Mesothelial cell of epicardium (in vitro differentiated cells): ENCODE measurements at places on chromosomes 5 and 9.

- no peak for DNase-seq
Observed at GRCh38 chr9:87766697-87767096, 40.8 kb downstream of the CTSL start.

GRCh38 chr5:141992349-141992963, 20.4 kb downstream of the GNPDA1 start:
- DNase-seq = peak; percentile 40

GRCh38 chr5:56330806-56331205, 97.7 kb upstream of the ANKRD55 start:
- DNase-seq = no peak

DNA sequence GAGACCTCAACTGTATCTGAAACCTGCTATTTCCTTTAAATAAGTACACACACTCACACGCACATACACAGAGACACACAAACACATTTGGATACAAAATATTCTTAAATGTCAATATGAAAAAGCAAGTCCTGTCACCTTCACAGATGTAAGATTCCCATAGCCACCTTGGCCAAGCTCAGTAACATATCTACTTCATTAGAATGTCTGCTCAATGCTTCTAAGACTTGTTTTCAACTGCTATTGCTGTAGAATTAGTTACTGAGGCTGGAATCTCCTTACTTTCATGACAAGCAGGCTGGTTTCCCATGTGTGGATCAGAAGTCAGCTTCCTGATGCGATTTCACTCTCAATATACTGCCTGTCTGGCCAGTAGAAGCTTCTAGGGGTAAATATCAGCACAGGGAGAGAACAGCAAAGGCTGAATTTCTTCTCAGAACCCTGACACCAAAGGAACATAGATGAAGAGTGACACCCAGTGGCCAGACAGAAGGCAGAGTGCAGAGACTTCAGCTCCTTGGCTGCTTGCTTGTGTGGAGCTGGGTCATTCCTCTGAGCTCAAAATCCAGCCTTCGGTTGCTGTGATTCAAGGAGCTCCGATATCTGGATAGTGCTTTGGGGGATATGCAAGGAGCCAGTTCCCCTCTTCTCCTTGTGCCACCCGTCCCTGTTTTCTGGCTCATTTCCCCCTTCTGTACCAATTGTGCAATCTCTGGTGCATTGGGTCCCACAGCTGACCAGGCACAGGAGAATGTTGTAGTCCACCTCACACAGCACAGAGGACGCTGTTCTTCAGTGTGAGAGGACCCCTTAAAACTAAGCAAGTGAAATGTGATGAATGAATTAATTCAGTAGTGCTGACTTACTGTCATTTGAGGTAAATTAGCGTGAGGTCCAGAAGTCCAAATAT, 26.6 kb upstream of the ABLIM3 start:
- DNase-seq = peak; percentile 67

DNA sequence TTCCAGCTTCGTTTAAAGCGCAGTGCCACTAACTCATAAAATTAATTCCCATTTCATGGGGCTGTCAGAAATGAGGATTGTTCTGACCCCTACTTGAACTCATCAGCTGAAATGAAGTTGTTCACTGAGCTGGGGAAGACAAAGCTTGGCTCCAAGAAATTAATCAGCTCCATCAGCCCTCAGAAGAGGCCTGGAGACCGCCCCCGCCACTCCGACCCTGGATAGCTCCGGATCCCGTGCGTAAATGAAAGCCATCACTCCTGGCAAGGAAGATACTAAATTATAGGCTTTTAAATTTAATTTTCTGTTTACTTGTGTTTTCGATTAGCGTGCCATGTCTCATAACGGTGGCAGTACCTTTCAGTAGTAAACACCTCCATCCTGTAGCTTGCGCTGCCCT, 142.8 kb upstream of the IRX2 start:
- DNase-seq = no peak

DNA sequence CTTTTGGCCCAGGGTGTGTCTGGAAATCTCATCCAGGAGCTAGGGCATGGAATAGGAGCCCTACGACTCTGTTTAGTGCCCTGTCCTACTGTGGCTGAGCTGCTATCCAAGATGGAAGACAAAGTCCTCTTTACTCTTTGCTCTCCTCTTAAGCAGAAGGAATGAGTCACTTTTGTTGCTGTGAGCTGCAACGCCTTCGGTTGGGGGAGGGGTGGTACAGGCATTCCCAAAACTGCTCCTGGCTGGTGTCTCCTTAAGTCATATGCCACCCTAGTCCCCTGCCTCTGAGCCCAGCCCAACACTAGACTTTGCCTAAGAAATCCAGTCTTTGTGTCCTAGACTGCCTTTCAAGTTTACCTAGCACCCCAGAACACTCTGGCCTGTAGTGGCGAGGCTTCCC, 99.9 kb downstream of the PRR16 start:
- no peak for DNase-seq

DNA sequence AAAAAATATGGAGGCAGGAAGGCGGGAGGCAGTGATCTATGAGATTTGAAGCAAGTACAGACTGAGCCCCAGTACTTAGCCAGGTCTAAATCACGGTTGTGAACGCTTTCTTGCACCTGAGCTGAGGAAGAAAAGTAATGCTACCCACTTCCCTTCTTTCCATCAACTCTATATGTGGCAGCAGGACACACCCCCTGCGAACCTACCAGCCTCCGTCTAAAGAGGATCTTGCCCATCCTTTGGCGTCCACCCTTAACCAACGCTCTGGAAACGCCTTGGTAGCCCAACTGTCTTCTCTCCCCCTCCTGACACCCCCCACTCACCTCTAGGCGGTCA, 545 bp downstream of the HMGCS1 start:
- no peak for DNase-seq

GRCh38 chr5:126640866-126641265, 40.1 kb downstream of the PHAX start:
- DNase-seq = no peak

GRCh38 chr9:131610231-131610761, 65.0 kb downstream of the PRRT1B start:
- no peak for DNase-seq

DNA sequence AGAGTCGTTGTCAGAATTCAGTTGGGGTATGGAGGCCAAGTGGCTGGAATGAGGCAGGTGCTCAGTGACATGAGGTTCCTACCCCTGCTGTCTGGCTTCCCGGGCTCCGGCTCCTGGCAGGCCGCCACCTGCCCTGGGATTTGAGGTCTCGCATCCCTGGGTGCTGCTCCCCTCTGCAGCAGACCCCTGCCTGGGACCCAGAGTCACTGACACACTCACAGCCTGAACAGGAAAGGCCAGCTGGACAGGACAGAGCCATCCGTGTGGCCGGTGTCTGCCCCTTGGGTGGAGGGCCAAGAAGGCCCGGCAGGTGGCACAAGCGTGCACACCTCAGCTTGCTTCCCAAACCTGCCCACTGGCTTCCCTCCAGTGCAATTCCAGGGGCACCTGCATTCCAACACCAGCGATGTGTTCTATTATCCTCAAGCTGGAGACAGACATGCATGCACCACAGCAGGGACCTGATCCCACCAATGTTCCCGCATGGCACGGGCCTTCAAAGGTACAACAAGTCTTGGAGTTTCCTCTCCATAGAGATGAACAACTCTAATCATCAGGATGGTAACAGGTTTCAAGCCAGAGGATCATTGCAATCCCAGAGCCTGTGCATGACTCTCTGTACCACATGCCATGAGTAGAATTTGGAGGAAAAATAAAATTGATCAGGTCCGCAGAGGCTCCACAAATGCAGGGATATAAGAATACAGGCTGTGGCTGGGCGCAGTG, 45.6 kb upstream of the RNF130 start:
- DNase-seq = no peak

- no peak for DNase-seq
Observed at GRCh38 chr5:39369123-39369815, 5.0 kb upstream of the C9 start.

DNA sequence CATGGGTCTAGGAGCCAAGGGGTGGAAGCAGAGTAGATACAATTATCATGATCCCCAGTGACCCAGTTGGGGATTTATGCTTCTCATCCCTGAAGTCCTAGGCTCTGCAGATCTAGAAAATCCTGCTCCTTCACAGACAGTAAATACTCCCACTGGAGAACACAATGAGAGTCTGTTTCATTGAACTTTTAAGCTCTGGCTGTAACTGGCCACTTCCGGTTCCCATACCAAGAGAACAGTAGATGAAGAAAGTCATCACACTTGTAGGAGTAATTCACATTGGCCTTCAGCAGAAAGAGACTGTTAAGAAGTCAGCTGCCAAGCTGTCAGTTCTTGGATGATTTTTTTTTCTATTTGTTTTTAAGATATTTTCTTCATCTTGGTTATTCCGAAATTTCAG, 597.1 kb downstream of the ACTL7B start:
- DNase-seq = no peak

- DNase-seq = no peak
Observed at GRCh38 chr5:179870952-179871351, 12.3 kb upstream of the MRNIP start.
